ENCODE measurements at places on chromosomes 12 and 14. TPM values are rescaled to one million over a fixed set of nuclear protein-coding genes. Genes with fewer than 3 reads are reported as not detected.
A peak's percentile ranks its signal among the peaks of the same experiment; 100 is the strongest.

GRCh38 chr14:84390010-84390409 lies 1139.9 kb upstream of the FLRT2 start:
- no peak for DNase-seq

- no peak for DNase-seq
Observed at GRCh38 chr14:61153914-61154545, 127.1 kb downstream of the TMEM30B start.

- no peak for DNase-seq
Observed at GRCh38 chr12:83365317-83365716, 678.6 kb downstream of the TMTC2 start.

DNA sequence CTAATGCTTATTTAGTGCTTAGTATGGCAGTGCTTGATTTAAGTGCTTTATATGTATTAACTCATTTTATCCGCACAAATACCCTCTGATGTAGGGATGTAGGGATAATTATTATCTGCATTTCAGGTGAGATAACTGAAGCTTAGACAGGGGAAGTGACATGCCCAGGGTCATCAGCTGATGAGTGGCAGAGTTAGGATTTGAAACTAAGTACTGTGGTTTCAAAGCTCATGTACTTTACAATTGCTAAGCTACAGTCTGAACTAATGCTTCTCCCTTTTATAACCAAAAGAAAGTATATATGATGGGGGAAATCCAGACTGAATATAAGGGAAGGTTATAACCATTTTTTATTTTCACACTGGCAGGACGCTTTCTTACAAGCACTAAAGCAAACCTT lies 229.6 kb upstream of the NAV3 start:
- no peak for DNase-seq

DNA sequence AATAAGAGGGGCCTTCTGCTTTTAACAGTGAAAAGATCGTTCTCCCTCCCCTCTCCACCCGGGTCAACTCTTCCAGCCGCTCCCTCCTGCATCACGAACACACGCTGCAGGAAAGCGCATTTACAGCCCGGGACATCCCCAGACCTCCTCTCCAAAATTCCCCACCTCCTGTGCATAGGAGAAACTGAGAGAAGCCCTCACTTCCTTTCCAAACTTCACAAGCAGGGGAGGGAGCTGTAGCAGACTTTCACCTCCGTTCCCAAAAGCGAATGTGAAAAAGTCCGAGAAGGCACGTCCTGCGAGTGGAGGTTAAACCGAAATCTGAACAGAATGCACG lies 513 bp downstream of the BCAT1 start:
- peak; percentile 73 for DNase-seq

DNA sequence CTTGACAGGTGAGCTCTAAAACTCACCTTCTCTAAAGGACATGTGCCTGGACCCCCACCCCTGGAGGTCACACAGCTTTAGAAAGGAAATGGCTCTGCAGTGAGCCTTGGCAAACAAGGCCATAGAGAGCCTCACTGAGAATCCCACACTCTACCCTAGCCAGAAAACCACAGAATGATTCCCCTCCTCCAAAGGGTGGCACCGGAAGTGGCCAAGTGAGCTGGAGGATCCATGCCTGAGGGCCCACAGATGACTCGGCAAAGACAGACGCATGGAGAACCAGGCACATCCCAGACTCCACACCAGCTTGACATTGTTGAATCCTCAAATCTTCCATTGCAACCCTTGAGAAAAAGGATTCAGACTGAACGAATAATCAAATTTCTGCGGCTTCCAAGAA lies 54.2 kb upstream of the PTHLH start:
- DNase-seq: no peak

- DNase-seq: no peak
Observed at GRCh38 chr14:61527325-61528100, 167.8 kb upstream of the HIF1A start.

DNA sequence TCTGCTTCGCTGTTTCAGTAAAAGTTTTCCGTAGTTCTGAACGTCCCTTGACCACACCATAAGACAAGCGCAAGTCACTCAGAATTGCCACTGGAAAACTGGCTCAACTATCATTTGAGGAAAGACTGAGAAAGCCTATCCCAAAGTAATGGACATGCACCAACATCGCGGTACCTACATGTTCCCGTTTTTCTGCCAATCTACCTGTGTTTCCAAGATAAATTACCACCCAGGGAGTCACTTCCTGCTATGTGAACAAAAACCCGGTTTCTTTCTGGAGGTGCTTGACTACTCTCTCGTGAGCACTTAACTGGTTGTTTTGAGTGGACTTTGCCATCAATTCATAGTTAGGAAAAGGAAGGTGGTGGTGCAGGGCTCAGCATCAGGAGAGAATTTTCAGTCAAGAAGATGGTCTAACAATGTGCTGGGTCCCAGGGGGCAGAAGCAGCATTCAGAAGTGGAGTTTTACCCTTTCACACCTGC lies 1.4 kb downstream of the EGLN3 start:
- no peak for DNase-seq

GRCh38 chr14:102620413-102620812 lies 28.0 kb downstream of the RCOR1 start:
- no peak for DNase-seq

DNA sequence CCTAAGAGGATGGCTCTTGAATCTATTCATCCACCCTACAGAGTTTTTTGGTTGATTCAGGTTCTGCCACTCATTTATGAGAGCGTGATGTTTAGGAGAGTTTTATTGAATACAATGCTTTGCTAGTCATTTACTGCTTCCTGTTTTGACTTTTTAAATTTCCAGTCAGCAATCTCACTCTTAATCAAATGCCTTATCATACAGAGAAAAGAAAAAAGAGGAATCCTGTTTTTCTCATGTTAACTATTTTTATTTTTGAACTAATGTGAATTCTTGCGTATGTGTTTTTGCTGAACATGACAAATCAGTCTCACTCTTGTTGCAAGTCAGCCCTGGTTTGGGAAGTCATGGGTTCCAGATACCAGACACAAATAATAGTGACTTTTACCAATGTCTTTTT lies 22.1 kb upstream of the LGMN start:
- no peak for DNase-seq

DNA sequence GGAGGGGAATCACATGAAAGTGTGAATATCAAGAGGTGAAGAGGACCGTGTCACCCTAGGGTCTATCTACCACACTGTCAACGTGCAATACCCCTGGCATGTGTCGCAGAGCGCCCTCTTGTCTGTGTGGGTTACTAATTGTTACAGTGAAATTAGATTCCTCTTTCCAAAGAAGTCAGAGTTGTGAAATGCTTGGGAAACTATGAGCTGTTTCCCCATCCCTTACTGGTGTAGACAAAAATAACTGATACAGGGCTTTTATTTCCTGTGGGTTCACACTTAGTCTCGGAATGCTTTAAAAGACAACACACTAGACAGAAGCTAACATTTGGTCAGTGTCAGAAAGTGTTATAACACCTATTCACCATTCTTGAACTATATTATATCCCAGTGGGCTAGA lies 597.3 kb downstream of the NRXN3 start:
- no peak for DNase-seq

GRCh38 chr12:56591961-56592360 lies 38.2 kb downstream of the BAZ2A start:
- no peak for DNase-seq

DNA sequence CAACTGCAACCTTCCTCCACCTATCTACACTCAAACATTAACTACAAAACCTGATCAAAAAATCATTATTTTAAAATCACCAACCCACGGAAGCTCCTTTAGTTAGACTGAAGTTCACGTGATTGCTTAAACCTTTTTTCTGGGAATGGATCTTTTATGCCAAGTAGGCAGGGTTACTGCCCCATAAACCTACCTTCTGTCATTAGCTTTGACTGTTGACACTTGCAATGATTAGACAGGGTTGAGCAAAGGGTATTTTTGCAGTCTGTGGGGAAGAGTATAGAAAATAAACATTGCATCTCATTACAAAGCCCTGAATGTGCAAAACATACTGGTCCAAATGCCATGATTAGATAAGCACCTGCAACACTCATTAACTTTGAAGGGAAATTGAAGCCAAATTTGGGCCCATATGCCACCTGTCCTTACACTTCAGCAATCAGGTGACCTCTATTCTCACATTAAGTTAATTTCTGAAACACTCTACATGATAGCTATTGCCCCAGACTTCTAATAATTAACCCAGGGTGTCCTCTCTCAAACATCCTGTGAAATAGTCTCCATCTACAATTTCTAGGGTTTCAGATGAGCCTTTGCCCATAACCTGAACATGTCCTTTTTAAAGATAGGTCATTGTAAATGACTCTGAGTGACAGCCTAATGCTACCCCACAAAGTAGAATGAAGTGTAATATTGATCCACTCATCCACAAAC lies 156.0 kb upstream of the PLEKHG7 start:
- no peak for DNase-seq

GRCh38 chr12:11861155-11861863 lies 209.4 kb upstream of the BCL2L14 start:
- DNase-seq: no peak

- DNase-seq: no peak
Observed at GRCh38 chr12:66708704-66709456, 30.0 kb upstream of the GRIP1 start.

GRCh38 chr14:104734991-104735779 lies 11.2 kb downstream of the ADSS1 start:
- no peak for DNase-seq

ACVRL1 gene
- 0.29 TPM for total RNA-seq

KSR2 gene
- total RNA-seq: 0.05 TPM

PCNX1 gene
- total RNA-seq: 34.3 TPM

SERPINA9 gene
- total RNA-seq: not detected
